Motor neuron (in vitro differentiated cells): ENCODE measurements at places on chromosomes 11 and 22. TPM values are rescaled to one million over a fixed set of nuclear protein-coding genes. Genes with fewer than 3 reads are reported as not detected.

- ATAC-seq, result peak; percentile 81
Observed at GRCh38 chr11:61923166-61924063, 6.0 kb upstream of the RAB3IL1 start.

GRCh38 chr22:45225732-45226502 lies 14.8 kb downstream of the KIAA0930 start:
- peak; percentile 49 for ATAC-seq

- no peak for ATAC-seq
Observed at GRCh38 chr22:24200619-24201212, 19.4 kb downstream of the SUSD2 start.

- ATAC-seq, result no peak
Observed at GRCh38 chr11:12031856-12032544, 23.6 kb upstream of the DKK3 start.

GRCh38 chr11:12160231-12160630 lies 49.8 kb downstream of the MICAL2 start:
- no peak for ATAC-seq

- no peak for ATAC-seq
Observed at GRCh38 chr11:15565880-15566279, 451.2 kb downstream of the INSC start.

GRCh38 chr11:69121021-69121420 lies 34.7 kb upstream of the SMIM38 start:
- ATAC-seq, result no peak

- ATAC-seq, result no peak
Observed at GRCh38 chr11:122341477-122341876, 225.5 kb upstream of the BLID start.

DNA sequence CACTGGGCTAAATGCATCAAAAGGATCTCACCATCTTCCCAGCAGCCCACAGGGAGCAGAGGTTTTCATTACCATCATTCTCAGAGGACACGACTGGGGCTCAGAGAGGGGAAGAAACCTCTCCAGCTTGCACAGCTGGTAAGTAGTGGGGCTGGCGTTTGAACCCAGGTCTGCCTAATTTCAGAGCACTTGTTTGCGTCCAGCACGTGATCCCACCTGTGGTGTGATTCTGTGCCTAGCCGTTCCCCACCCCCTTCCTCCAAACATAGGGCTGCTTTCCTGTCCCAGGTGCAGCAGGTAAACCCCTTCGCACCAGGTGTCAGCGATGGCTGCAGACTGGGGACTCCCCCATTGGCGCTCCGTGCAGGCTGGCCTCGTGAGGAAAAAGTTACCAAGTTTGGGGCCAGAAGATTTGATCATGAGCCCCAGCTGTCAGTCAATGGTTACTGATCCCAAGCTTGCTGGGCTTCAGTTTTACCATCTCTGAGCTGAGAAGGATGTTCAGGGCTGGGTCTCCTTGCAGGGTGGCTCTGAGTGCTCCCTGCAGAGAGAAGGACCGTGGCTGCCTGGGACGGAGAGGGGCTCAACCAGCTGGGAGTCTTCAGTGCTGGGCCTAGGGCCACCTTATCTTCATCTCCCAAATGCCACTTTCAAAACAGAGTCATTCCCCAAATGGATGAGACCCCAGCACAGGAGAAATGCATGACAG lies 445.6 kb downstream of the TBC1D22A start:
- ATAC-seq, result no peak

GRCh38 chr22:22811016-22812009 lies 76.3 kb upstream of the IGLL5 start:
- ATAC-seq, result no peak

DNA sequence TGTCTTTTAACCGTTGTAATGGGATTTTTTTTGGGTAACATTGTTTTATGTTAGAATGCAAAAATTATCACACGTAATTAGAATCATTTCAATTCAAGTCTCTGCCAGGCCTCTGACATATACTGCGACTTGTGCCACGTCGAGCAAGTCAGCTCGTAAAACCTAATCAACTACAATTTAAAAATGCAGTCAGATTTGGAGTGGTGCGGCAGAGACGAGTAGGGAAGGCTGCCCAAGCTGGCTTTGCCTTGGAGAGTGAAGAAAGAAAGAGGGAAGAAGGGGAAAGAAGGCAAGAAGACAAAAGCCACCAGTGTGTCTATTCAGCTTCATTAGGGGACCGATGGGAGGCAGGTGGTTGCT lies 110.7 kb downstream of the MIAT start:
- ATAC-seq, result no peak

- ATAC-seq, result no peak
Observed at GRCh38 chr11:64128255-64129006, 37.5 kb downstream of the MACROD1 start.

DNA sequence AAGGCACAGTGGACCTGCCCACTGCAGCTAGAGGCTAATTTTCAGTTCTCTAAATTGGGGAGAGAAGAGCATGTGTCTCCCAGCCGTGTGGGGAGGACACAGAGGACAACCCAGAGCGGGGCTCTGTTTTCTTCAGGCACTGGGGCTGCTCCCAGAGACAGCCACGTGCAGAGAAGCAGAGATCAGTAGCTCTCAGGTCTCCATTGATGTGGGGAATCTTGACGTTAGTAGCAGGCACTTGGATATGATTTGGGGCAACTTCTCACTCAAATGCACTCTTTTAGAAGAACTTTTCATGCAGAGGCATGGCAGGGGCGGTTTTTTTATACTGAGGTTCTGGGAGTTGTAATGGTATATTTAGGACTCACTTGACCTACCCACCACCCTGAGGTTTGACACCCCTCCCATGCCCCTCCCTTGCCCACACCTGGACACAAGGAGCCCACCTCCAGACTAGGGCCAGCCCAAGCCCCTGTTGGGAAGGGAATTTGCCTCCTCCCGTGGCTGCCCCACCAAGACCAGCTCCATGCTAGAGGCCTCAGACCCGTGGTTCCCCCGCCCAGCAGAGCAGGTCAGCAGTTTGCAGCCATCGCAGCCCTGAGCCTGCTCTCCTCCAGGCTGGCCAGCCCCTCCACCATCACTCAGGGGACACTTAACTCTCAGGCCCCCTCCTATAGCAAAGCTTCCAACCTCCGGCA lies 94.2 kb upstream of the RTL6 start:
- ATAC-seq, result peak; percentile 73

DNA sequence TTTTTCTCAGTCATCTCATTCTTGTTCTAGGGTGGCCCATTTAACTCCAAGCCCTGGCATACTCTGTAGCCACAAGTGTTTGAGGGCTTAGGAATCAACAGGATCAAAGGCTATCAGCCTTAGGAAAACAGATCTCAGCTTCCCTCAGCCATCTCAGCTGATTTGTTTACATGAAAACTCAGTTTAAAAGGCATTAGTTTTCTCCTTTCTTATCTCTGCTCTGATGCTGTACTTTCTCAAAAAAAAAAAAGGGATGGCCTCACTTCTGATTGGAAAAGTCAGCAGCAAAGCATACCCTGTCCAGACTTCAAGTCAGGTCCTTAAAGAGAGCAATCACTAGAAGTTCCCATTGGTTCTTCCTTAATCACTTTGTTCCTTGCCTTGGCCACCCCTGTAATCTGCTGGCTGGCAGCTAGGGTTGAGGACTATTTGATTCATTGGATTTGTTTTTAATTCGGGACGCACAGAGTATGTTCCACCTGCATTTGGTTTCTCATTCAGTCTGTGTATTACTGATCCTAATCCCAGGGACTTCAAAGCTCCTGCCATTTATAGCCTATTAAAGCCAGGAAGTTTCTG lies 102.8 kb downstream of the EXT2 start:
- ATAC-seq, result no peak

DNA sequence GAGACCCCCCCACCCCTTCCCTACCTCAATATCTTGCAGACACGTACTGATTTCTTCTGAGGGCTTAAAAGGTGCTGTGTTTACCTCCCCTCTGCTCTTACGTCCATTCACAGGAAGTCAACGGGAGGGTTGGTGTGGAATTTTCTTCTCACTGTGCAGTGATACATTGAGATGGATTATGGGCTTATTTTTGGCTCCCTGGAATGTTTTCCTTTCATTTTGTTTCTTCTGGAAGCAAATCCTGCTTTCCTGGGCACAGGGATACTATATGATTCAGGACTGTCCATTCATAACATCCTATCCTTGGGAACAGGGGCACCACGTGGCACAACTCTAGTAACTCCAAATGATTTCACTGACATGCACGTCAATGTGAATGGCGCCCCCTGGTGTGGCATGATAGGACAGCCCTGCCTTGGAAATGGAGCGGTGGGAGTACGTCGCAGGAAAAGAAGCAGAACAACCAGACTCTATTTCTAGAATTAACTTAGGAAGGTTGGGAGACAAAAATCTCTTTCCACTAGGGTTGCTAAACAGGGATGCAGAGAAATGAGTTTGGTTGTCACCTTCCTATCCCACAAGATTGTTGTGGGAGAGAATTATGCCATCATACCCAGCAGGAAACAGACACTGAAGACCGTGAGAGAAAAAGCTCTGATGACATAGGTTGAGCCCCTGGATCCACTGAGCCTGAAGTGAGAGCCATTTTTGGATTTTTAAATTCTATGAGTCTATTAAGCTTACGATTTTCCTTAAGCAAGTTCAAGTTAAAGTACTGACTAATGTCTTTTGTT lies 146.5 kb upstream of the RAG2 start:
- ATAC-seq, result no peak

GRCh38 chr11:72221386-72222075 lies 3.0 kb upstream of the INPPL1 start:
- ATAC-seq, result no peak

- no peak for ATAC-seq
Observed at GRCh38 chr11:34040571-34040970, 11.0 kb upstream of the CAPRIN1 start.

DNA sequence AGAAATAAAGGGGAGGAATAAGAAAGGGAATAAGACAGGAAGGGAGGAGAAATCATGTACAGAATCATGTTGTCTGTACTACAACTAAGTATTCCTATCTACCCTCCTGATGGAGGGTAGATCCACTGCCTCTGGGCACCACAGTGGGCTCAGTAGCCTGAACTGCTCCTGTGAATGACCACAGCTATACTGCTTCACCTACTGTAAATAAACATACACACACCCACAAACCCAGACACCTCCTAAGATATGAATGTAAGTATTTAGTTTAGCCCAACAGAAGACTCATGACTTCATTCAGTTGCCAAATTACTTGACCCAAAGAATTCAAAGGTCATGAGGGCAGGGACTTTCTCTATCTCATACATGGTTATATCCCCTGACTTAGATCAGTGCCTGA lies 177.3 kb upstream of the C11orf58 start:
- no peak for ATAC-seq

DNA sequence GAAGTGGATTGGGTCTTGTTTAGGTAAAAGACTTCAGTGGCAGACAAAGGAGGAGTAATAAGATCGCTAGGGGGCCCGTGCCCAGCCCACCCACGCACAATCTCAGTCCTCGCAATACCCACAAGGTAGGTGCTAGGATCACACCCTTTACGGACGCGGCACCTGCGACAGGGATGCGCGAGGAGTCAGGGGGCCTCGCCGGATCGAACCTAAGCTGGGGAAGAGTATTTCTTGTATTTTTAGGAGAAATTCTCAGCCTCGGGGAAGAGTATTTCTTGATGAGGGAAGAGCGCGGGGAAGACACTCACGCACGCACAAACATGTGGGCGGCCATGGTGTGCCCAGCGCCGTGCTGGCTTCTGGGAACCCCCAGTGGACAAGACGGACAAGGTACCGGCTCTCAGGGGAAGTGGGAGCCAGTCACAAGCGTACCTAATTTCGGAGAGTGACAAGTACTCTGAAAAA lies 745 bp upstream of the FAM118A start:
- no peak for ATAC-seq

GRCh38 chr22:25223269-25223850 lies 3.9 kb downstream of the CRYBB2 start:
- no peak for ATAC-seq

DNA sequence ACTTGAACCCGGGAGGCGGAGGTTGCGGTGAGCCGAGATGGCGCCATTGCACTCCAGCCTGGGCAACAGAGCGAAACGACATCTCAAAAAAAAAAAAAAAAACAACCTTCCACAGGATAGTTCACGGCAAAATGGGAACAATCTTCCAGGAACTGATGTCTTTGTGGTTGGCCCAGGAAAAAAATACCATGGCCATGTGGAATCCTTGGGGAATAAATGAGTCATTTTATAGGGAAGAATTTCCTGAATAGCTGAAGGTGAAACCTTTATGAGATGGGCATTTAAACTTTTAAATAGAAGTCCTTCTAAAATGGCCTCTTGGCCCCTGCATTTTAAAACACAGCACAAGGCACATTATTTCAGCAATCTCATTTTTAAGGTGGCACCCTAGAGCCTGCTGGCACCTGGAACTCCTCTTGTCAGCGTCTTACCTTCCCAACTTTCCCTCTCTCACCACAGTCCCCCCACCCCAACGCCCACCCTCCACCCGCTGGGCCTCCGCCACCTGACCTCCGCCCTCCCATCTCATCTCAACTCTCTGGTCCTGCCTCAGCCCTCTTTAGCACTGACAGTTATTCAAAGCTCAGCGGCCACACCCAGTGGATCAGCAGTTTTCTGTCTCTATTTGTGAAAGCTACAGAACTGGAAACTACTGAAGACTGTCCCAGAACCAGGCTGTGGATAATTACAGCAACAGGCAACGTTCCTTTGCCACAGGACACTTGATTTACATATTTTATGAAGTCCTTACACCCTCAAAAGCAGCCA lies 43.1 kb downstream of the SCGB1A1 start:
- ATAC-seq, result no peak

DNA sequence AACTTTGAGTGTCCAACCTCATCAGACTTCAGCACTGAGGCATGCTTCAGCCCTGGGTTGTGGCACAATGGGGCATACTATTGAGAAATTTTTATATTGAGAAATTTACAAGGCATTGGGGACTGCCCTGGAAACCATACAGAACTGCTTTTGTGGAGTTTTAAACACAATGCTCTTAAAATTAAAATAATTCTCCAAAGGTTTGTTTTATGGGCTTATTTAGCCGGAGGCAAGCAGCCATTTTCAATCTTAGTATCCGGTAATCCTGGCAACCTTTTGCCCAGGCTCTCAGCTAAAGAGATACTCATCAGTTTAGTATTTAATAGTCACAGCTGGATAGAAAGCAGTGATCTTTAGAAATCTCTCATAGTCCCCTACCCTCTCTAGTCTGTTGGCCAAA lies 3.1 kb upstream of the EXPH5 start:
- ATAC-seq, result no peak

DNA sequence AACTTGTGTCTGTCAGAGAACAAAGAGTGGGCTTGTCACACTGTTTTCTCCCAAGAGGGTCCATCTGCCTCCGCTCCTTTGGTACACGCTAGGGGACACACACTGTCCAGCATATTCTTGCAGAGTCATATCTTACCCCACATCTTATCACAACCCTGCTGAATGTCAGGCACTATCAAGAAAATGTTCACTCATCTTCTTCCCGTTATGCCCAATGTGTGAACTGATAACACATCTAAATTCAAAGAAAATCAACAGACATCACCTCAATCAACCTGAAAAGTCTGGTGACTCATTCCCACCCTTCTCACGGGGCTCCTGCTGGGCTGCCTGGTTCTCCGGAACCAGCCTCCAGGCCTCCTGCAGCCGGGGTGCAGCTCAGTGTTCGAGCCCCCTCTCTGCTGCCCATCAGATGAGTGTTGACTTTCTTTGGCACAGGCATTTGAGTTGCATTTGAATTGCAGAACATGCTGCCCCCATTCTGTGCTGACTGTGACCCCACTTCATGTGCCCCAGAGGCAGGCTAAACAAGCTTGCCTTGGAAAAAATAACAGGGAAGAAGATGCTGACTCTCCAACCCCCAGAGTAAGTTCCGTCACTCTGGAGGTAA lies 19.4 kb downstream of the GRAP2 start:
- no peak for ATAC-seq

The TBC1D10A gene
- 5.8 and 7.0 TPM in 2 replicates for total RNA-seq

The CD248 gene
- 94.6 and 126 TPM in 2 replicates for total RNA-seq

The RIC3 gene
- total RNA-seq, result 44.9 and 48.0 TPM in 2 replicates

The NCAM1 gene
- 274 and 309 TPM in 2 replicates for total RNA-seq

The VWCE gene
- total RNA-seq, result 4.1 and 4.5 TPM in 2 replicates

The MMP11 gene
- 4.6 and 6.4 TPM in 2 replicates for total RNA-seq

The TMEM45B gene
- total RNA-seq, result 0.19 and 0.24 TPM in 2 replicates

The TRIM64 gene
- total RNA-seq, result not detected in 2 replicates

The OTOG gene
- 0.05 and 0.13 TPM in 2 replicates for total RNA-seq
